ENCODE measurements at places on chromosomes 12 and 14.

GRCh38 chr12:52241205-52241842 is 8.3 kb downstream of the KRT7 start:
- DNase-seq: no peak

GRCh38 chr14:71246539-71246938 is 339.3 kb downstream of the PCNX1 start:
- no peak for DNase-seq

DNA sequence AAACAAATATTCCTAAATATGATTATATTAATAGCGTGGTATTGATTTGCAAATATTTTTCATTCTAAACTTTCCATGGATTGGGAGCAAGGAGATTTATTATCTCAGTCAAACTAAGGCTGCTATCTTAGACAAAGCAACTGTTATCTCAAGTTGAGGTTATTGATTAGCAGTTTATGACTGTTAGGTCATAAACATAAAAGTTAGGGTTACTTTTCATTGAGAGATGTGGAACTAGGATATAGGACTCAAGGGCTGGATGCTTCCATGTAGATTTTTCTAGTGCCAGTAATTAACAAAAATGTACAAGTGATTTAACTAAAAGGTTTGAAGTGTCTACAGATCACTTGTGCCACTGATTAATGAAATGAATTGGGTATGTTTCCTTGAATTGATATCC is 19.1 kb downstream of the SCFD1 start:
- no peak for DNase-seq

GRCh38 chr12:47812797-47813510 is 6.7 kb downstream of the HDAC7 start:
- peak; percentile 85 for DNase-seq

DNA sequence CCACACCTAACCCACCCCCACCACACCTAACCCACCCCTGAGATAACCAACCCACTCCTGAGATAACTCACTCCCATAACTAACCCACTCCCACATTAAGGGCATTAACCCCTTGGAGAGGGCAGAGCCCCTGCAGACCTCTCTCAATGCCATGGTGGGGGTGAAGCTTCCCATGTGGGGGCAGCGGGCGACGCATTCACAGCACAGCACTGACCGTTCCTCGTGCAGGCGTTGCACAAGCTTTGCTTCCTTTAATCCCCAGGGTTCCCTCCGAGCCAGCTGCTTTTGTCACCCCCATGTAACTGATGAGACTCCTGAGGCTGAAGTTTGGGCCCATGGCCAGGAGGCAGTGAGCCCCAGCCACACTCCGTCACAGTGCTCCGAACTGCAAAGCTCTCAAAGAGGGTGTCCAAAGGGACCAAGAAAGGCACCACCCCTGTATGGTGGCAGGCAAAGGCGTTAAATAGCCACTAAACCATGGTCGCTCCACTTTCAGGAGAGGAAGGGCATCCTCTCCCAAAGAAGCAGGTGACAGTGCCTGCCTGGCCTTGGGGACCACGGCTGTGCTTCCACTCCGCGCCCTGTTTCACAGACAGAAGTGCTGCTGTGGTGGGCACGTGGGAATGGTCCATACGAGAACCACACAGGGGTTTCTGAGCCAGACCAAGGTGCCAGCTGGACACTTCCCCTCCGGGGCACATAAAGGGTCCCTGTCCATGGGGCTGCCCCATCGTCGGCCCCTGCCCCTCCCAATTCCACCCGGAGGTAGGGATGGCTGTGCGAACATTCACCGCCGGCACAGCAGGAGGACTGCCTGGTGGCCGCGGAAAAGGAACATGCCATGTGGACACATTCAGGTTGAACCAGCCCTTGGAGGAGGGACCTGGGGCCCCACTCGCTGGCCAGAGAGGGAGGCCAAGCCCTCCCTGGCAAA is 28.3 kb downstream of the GALNT9 start:
- DNase-seq: no peak

DNA sequence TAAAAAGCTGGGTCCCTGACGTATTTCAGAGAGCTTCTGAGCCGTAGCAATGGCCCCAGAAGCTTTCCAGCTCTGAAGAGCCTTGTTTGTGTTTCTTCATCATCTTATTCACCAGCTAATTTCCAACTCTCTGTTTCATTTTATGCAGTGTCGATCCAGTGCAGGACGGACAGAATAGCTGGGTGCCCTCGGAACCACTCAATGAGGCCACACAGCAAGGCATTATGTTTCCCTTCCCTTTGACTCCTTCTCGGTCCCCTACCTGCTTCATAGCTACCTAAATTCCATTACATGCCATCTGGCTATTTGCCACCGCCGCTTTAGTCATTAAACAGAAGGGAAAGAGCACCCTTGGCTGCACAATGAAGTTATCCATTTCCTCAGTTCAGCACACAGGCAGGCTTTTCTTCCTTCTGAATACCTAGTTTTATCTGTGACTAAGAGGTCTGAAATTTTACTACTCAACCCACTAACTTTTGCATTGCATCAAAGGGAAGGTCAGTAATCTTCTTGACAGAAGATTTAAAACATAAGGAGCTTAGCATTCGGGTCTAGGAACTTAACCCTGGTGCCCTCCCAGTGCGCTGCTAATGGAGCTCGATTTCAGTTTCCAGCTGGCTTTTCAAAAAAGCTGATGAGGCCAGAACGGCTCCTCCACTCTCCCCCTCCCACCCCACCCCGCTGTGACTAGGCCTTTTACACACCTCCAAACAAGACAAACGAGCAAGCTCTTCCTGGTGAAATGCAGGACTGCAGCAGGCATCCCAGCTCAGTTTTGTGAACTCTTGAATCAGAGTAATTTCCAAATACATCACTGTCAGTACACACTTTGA is 176.8 kb downstream of the GXYLT1 start:
- DNase-seq: no peak

GRCh38 chr14:94795372-94795771 is 25.5 kb upstream of the GSC start:
- DNase-seq: no peak

DNA sequence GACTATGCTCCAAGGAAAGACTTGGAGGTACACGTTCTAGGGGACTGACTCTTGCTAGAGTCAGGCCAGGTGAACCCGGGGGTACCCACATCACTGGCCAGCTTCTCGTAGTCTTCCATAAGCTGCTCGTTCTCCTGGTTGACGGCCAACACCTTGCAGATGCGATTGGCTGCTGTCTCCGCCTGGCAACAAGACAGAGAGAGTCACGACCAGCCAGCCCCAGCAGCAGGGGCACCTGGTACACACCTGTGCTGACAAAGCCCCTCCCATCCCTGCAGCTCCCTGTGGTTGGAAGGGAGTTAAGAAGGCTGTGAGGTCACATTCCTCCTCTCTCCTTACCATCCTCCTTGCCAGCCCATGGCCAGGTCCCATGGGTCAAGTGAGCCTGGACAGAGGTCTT is 85.5 kb downstream of the ACTN1 start:
- DNase-seq: no peak

DNA sequence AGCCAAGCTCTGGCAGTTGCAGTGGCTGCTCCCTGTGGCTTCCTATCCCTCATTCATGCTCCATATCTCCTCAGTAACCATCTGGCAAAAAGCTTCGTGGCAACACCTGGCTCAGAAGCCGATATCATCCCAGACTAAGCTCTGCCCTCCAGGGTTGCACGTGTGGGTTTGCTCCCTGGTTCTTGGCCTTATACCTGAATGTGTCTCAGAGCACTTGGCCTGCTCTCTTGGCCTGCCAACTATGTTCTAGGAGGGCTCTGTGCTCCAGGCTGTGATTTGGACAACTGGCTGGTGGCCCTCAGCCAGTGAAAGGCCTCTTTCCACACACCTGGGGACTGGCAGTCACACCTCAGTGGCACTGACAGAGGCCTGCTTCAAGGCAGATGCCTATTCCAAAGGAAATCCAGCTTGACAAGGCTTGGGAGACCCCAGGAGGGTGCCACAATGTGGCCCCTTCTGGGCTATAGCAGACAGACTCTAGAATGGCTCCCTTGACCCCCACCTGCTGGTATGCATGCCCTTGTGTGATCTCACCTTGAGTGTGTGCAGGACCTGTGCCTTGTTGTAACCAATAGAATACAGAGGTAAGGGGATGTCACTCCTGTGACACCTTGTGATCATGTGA is 10.5 kb downstream of the PLD4 start:
- no peak for DNase-seq

Measured in inflammatory macrophage treated with lipopolysaccharide for 4 hours (primary cell).